ENCODE measurements at places on chromosomes 6 and 20.
A peak's percentile ranks its signal among the peaks of the same experiment; 100 is the strongest.

DNA sequence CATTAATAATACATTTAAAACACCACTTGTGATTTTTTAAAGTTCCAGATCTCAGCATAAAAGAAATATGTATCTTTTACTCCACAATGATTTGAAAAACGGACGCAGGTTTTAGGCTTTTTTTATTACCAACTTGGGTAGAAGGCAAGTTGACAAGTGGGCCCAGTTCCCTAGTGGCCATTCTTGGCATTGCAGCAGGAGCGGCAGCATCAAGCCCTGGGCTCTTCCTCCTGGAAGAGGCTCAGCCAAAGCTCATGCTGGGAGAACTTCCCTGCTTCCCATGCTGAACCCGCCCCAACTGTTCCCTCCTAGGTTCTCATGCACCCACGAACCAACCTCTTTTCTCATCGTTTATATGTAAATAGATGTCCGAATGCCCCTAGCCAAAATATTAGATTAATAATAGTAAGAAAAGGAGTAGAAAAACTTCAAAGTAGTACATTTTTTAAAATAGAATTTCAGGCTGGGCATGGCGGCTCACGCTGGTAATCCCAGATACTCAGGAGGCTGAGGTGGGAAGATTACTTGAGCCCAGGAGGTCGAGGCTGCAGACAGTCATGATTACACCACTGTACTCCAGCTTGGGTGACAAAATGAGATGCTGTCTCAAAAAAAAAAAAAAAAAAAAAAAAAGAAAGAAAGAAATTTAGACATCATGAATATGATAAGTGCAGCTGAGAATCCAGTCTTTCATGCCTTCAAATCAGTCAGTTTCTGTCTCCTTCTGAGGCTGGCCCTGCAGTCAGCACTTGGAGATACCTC is 18.2 kb upstream of the MYB start:
- no peak for DNase-seq

- peak; percentile 34 for DNase-seq
Observed at GRCh38 chr6:157669747-157670216, 153.3 kb upstream of the SNX9 start.

DNA sequence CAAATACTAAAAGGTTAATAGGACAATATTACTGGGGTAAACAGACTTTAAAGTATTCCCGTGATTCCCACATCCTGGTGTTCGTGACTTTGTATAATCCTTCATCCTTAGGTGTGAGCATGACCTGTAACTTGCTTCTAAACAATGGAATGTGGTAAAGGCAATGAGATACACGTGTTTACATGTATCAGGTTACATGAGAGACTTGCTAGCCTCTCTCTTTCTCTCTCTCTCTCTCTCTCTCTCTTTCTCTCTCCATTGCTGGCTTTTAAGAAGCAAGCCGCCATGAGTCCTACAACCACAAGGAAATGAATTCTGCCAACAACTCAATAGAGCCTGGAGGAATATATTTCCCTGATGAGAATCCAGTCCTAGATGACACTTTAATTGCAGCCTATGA is 83.9 kb upstream of the LGSN start:
- no peak for DNase-seq

DNA sequence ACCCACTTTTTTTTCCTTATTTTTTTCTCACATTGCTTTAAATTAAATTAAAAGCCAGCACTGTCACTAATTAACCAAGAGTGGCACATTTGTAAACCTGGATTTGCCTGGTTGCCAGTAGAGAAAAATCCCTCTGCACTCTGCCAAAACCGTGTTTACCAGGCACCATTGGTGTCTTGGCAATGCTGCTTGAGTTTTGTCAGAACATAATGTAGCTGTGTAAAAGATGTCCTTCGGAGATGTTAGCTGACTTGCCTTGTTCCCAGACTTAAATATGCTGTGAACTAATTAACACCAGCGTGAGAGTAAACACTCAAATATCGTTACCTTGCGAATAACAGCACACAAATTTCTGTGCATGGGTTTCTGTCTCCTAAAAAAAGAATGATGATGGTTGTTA is 694.9 kb upstream of the ID4 start:
- DNase-seq = no peak

GRCh38 chr20:42261766-42262270 is 643.6 kb upstream of the CHD6 start:
- DNase-seq = no peak

- no peak for DNase-seq
Observed at GRCh38 chr6:119348096-119348747, 1.3 kb downstream of the MAN1A1 start.

DNA sequence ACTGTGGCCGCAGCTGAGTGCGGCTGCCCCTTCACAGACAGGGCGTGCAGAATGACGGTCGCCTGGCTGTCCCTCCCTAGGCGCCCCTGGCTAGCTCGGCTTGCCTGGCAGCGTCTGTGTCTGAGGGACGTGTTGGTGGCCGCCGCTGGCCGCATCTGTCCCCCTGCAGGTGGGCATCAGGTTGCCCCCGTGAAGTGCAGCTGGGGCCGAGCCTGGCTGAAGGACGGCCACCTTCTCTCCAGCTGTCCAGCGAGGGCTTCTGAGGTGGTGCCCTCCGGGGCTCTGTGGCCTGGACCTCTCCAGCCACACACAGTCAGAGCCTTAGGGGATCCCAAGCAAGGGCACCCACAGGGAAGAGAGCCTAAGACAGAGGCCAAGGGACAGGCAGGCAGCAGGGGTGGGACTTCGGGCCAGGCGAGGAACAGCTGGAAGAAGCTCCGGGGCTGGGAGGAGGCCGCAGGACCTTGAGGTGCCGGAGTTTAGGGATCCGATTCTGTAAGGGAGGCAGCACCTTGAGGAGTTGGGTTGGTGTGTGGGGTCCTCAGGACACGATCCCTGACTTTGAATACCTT is 89.0 kb upstream of the EPB41L1 start:
- DNase-seq = no peak

DNA sequence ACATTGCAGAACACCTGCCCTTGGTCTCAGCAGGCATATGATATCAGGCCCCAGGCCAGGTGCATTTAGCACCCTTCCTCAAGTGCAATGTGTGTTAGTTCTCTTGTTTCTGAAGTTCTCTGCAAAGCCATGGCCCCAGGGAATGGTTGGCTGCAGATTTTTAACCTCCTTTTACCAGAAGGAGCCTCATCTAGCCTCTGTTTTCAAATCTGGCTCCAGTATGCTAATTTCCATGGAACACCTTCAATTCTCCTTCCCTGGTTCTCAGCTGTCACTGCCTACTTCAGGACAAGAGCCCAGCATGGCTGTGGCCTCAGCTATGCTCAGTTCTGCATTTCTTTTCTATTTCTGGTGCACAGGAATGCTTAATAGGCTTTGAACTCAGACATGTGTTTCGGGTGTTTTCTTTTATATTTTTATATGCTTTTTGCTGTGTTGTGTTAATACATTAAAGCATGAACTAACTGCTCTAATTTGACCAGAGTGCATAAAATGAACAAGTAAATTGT is 51.6 kb upstream of the OGFRL1 start:
- DNase-seq = no peak

GRCh38 chr6:24883618-24884017 is 52.1 kb downstream of the RIPOR2 start:
- DNase-seq = no peak

GRCh38 chr6:83709748-83710050 is 798 bp upstream of the SNAP91 start:
- no peak for DNase-seq

GRCh38 chr20:33262658-33263065 is 20.4 kb upstream of the BPIFB1 start:
- DNase-seq = peak; percentile 81

DNA sequence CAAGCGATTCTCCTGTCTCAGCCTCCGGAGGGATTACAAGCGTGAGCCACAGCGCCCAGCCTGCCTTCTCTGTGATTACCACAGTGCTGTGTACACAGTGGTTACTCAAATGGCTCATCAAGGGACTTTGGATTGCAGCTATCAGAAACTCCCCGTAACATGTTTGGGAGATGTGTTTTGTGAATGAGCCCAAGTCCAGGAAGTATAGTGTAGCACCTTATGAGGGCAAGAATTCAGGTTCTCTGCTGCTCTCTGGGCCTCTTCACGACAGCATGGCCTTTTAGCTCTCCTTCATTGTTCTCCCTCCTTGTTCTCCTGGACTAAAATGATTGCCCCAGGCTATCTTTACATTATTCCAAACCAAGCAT is 34.1 kb upstream of the RPL7L1 start:
- DNase-seq = no peak

DNA sequence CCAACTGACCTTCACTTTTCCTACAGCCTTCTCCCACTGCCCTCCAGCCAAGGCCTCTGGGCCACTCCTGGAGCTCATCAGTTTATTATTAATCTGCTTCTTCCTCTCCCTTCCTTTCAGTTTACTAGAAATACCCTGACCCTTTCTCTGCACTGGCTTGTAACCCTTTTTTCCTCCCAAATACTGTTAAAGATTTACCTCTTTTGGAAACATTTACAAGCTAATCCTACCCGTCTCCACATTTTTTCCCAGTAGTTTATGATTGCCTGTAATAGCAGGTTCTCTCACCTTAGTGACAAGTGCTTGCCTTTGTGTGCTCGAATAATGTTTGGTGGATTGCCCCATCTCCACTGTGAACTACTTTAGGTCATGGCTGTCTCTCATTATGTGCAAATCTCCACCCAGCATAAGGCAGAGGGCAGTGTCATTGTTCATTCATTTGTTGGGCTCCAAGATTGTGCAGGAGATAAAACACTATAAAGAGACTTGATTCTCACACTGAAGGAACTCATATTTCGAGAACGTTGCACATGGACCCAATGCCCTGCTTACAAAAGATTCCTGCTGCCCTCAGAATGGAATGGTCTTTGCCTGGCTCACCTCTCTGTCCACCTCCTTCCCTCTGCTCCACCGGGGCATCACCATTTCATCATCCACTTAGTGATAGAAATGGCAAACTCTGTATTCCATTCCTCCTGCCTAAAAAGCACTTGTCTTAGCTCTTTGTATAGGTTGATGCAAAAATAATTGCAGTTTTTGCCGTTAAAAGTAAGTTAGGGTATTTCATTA is 491.1 kb downstream of the UTRN start:
- DNase-seq = no peak

DNA sequence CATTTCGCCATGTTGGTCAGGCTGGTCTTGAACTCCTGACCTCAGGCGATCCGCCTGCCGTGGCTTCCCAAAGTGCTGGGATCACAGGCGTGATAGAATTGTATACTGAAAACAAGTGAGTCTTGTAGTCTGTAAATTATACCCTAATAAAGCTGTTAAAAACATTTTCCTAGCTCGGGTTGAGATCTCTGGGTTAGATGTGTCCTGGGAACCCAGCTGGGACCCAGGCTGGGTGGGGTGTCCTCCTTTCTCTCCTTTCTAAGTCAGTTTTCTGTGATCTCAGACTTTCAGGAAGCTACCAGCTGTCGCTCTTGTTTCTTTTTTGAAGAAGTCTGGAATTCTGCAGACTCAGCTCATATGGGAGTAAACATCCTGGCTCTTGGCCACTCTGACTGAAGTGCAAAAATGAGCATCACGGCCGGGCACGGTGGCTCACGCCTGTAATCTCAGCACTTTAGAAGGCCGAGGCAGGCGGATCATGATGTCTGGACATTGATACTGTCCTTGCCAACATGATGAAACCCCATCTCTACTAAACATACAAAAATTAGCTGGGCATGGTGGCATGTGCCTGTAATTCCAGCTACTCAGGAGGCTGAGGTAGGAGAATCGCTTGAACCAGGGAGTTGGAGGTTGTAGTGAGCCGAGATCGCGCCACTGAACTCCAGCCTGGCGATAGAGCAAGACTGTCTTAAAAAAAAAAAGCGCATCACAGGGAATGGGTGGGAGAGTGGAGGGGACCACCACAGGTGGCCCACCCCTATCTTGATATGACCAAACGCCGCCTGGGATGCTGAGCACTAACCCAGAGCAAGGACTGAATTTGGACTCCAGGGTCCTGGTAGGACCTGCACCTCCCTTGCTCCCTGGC is 9.9 kb upstream of the PCIF1 start:
- no peak for DNase-seq

DNA sequence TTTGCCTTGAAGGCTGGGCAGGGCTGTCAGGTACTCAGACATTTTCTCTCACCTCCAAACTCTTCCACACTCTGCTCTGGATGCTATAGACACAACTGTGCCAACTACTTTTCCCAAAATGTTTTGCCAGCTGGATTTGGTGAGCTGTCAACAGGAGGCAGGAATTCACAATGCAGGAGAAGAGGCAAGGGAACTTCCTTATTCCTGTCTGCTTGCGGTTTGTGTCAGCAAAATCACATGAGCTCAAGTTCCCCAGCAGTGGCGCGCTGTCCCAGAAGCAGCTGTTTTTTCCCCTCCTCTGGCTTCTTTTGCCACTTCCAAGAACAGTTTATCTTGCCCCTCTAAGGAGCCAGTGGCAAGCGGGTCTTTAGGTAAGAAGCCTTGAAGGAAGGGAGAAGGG is 608.2 kb downstream of the PRKN start:
- DNase-seq = peak; percentile 12

- no peak for DNase-seq
Observed at GRCh38 chr6:90893400-90893799, 306.5 kb upstream of the MAP3K7 start.

DNA sequence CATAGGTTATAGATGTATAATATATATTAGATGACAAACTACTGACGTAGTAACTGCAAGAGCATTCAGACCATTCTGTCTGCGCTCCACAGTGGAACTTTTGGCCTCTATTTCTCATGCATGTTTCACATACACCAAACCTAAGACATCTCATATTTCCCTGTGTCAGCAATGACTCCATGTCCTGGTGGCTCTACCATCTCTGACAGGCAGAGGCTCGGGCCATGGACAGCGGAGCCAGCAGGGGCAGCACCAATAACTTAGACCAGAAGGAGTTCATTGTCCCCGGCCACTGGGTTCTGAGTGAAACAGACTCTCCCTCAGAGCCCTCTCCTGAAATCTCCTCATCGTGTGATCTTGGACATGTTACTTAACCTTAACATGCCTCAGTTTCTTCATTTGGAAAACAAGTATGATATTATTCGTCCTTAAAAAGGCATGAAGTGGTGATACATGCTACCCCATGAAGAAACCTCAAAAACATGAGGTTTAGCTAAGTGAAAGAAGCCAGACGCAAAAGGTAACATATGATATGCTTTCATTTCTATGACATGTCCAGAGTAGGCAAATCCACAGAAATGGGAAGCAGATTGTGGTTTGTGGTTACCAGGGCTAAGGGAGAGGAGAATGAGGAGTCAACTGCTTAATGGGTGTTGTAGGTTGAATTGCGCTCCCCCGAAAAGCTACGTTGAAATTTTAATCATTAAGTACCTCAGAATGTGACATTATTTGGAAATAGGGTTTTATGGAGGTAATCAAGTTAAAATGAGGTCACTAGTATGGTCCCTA is 564.0 kb upstream of the JARID2 start:
- no peak for DNase-seq

DNA sequence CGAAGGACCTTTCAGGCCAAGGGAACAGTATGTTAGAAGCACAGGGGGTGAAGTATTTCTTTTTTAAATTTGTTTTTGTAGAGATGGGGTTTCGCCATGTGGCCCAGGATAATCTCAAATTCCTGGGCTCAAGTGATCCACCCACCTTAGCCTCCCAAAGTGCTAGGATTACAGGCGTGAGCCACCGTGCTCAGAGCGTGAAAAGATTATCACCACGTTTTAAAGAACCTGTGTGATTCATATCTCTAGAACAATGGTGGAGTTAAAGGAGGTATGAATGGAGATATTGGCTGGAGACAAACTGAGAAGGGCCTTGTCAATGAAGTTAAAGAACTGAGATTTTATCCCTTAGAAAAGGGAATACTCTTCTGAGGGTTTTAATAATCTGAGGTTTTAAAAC is 9.7 kb downstream of the ASF1A start:
- no peak for DNase-seq

- DNase-seq = no peak
Observed at GRCh38 chr20:17601957-17602356, 32.1 kb downstream of the DSTN start.

Data from putamen (tissue), 1 donor.